Kidney (tissue), 22 donors: ENCODE measurements at places on chromosomes 5 and 9. TPM values are rescaled to one million over a fixed set of nuclear protein-coding genes. Genes with fewer than 3 reads are reported as not detected.
A peak's percentile ranks its signal among the peaks of the same experiment; 100 is the strongest.

Gene NTNG2
- total RNA-seq: 2.2 TPM

- H3K36me3 ChIP-seq: no peaks in the 10 kb centered on the region
- H3K27ac ChIP-seq: no peak overlapping the region
- H3K4me1 ChIP-seq: no peaks in the 10 kb centered on the region
These were observed 38.4 kb upstream of the SMIM15 start for GRCh38 chr5:61200582-61201155.

- H3K27ac ChIP-seq: no peak overlapping the region
- H3K36me3 ChIP-seq: no peaks in the 10 kb centered on the region
- no peak for DNase-seq
- no peak overlapping the region for H3K4me3 ChIP-seq
- no peaks in the 10 kb centered on the region for H3K4me1 ChIP-seq
These were observed 399.2 kb upstream of the GRAMD2B start for GRCh38 chr5:126023994-126024441.

DNA sequence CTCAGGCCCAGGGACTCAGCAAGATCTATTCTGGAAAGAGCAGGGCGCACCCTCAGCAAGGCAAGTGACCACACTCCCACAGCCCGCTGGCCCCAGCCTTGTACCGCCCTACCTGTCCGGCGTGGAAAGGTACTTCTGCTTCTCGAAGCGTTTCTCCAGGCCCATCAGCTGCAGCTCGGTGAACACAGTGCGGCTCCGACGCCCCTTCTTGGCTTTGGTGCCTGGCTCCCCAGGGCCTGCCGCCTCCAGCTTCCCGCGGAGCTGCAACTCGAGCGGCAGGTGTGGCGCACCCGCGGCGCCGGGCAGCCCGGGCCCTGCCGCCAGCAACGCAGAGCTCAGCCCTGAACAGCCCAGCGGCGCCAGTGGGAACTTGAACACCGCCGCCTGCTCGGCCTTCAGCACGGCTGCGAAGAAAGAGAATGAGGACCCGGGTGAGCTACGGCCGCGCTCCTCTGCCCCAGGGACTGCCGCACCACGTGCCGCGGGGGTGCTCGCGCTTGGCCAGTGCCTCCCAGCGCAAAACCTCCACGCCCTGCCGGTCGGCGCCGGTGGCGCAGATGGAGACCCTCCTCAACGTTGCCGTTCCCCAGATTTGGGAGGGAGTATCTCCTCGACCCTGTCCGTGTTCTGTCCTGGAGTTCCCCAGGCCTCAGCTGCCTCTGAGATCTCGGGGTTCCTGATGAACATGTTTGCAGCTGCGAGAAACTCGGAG, 2.2 kb downstream of the BARX1 start:
- DNase-seq: peak; percentile 66
- no peaks in the 10 kb centered on the region for H3K36me3 ChIP-seq
- H3K4me3 ChIP-seq: no peak overlapping the region
- peaks cover 66% of the 10 kb centered on the region for H3K27me3 ChIP-seq

DNA sequence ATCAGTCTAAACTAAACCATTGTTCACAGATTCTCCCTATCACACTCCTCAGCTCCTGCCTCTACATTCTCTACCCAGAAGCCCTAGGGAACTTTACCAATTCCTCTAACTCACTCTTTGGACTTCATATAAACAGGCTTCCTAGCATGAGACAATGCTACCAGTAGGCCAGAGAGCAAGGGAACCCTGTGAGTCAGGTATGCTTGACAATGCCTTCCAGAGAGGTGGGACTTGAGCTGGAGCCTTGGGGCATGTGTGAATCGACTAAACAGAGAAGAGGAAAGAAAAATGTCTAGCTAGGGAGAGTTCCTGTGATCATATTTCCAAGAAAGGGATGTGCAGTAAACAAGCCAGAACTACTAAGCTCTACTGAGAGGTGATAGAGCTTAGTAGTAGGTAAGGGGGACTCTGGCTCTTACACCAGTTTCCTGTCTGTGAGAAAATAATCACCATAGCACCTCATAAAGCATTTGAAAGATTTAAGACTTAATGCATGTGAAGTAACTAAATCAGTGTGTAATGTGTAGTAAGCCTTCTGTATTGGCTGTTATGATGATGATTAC, 6.4 kb upstream of the RFK start:
- DNase-seq: no peak
- no peak overlapping the region for H3K27ac ChIP-seq
- H3K36me3 ChIP-seq: no peaks in the 10 kb centered on the region
- peaks cover under 1% of the 10 kb centered on the region for H3K4me1 ChIP-seq
- H3K4me3 ChIP-seq: no peak overlapping the region

DNA sequence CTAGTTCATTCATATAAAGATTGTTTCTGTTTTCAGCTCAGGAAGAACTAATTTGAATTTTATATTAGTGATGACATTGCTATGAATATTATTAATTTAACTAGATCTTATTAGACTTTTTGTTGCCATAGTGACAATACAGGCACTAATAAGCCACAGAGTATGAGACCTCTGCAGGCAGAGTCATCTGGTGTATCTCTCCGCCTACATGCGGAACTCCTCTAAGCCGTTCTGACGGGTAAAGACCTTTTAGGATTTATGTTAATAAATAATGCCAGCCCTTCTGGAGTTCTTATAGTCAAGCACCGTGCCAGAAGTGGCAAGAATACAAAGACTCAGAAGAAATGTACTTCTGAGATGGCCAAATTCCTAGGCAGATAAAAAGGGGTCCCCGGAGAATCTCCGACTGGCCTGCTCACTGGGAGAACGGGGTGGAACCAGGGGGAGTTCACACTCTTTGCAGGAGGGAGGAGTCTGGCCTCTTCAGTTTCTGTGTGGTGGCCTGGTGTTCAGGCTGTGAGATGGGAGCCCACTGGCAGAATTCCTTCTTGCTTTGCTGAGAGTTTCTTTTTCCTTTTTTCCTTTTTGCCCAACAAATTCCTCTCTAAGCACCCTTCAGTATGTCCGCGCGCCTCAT, 85.1 kb upstream of the IL12B start:
- H3K27ac ChIP-seq: no peak overlapping the region
- H3K27me3 ChIP-seq: no peaks in the 10 kb centered on the region
- no peaks in the 10 kb centered on the region for H3K36me3 ChIP-seq
- no peak overlapping the region for H3K4me3 ChIP-seq
- no peak for DNase-seq

DNA sequence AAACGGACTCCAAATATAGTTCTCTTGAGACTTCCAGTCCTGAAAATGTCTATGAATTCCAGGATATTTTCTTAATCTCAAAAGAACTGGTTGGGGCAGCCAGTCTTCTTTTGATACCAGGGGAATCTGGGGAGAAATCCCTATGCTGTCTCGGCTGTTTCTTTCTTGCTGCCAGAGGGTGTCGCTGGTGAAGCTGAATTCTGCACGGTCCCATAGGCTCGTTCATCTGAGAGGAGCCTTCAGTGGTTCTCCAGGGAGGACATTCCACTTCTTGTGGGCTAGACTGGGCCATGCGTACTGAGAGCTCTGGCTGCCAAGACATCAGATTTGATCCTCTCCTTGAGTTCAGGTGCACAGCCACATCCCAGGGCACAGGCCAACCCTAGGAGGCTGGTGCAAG, 155.0 kb upstream of the CLINT1 start:
- no peak overlapping the region for H3K4me3 ChIP-seq
- no peaks in the 10 kb centered on the region for H3K27me3 ChIP-seq
- H3K36me3 ChIP-seq: no peaks in the 10 kb centered on the region
- no peak for DNase-seq

- no peak overlapping the region for H3K27ac ChIP-seq
- H3K4me1 ChIP-seq: no peaks in the 10 kb centered on the region
- no peaks in the 10 kb centered on the region for H3K36me3 ChIP-seq
- DNase-seq: no peak
- no peaks in the 10 kb centered on the region for H3K27me3 ChIP-seq
These were observed 7.7 kb downstream of the CA9 start for GRCh38 chr9:35681341-35682002.

Gene TLE1
- 52.5 TPM for total RNA-seq

DNA sequence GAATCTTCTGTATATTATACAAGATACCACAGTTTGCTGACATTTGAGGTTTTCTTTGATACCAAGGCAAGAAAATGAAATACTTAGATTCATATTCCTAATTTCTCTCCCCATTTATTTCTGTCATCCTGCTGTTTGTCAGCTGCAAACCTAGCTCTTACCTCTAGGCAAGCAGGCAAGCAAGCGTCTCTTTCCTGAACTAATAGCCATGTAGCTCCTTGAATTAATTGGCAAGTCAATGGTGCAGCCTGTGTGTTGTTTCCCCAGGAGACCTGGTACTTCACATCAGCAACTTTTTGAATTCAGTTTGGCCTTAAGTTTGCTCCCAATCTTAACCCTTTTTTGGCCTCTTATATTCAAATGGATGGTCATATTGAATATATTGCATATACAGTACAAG, 573.6 kb upstream of the ARRDC3 start:
- no peak overlapping the region for H3K27ac ChIP-seq
- H3K27me3 ChIP-seq: no peaks in the 10 kb centered on the region
- H3K36me3 ChIP-seq: no peaks in the 10 kb centered on the region
- no peak for DNase-seq

DNA sequence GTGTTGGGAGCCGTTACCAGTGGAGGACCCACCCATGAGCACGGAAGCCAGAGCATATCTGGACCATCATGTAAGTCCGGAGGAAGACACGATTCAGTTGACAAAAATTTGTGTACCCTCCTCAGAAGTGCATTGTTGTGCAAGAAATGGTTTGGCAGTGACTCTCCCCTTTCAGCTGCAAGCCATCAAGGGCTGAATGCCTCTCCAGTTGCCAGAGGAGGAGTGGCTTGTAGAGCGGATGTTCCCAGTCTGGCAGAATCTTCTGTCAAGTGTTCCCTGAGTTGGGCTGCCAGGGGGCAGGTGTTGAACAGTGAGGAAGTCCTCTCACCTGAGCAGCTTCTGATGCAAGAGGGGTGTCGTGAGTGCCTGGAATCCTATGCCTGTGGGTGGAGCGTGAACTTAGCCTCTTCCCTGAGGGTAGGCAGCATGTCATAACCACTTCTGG, 27.6 kb upstream of the CDKN2AIPNL start:
- H3K4me1 ChIP-seq: no peaks in the 10 kb centered on the region
- H3K4me3 ChIP-seq: no peak overlapping the region
- no peak overlapping the region for H3K27ac ChIP-seq
- no peaks in the 10 kb centered on the region for H3K27me3 ChIP-seq
- no peaks in the 10 kb centered on the region for H3K36me3 ChIP-seq

DNA sequence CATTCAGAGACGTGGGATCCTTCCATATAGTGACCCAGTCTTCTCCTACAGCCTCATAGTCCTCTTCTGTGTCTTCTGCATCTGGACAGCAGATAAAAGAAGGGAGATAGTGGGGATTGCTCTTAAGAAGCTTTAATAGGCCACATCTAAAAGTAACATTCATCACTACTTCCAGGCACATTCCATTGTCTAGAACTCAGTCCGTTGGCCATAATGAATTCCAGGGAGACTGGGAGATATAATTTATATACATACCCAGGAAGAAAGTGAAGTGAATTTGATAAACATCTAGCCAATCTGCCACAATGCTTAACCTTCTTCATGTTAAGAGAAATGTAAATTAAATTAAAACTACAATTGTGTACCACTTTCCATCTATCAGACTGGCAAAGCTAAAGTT, 22.5 kb upstream of the GLIPR2 start:
- no peak for DNase-seq
- no peak overlapping the region for H3K27ac ChIP-seq
- no peaks in the 10 kb centered on the region for H3K4me1 ChIP-seq
- no peak overlapping the region for H3K4me3 ChIP-seq
- H3K36me3 ChIP-seq: no peaks in the 10 kb centered on the region
- H3K27me3 ChIP-seq: no peaks in the 10 kb centered on the region

- H3K4me1 ChIP-seq: no peaks in the 10 kb centered on the region
- H3K27ac ChIP-seq: no peak overlapping the region
- H3K27me3 ChIP-seq: no peaks in the 10 kb centered on the region
- H3K4me3 ChIP-seq: no peak overlapping the region
These were observed 586.3 kb downstream of the BRINP1 start for GRCh38 chr9:118782790-118783463.

GRCh38 chr5:146793709-146794108, 84.8 kb downstream of the PPP2R2B start:
- no peaks in the 10 kb centered on the region for H3K4me1 ChIP-seq
- no peak overlapping the region for H3K27ac ChIP-seq
- DNase-seq: no peak
- no peak overlapping the region for H3K4me3 ChIP-seq
- H3K36me3 ChIP-seq: no peaks in the 10 kb centered on the region

GRCh38 chr9:75824816-75825568, 65.5 kb upstream of the PCSK5 start:
- H3K27me3 ChIP-seq: no peaks in the 10 kb centered on the region
- H3K4me1 ChIP-seq: peaks cover 2% of the 10 kb centered on the region
- no peak for DNase-seq
- no peak overlapping the region for H3K4me3 ChIP-seq
- H3K36me3 ChIP-seq: no peaks in the 10 kb centered on the region

Gene SH3RF2
- total RNA-seq: 4.9 TPM

Gene TRMO
- 20.3 TPM for total RNA-seq

GRCh38 chr5:72878854-72879253, 62.4 kb downstream of the TNPO1 start:
- H3K4me1 ChIP-seq: no peaks in the 10 kb centered on the region
- no peak overlapping the region for H3K27ac ChIP-seq
- H3K27me3 ChIP-seq: no peaks in the 10 kb centered on the region
- no peak for DNase-seq

- peak; percentile 95 for DNase-seq
- H3K4me3 ChIP-seq: peak within 1 kb of the TSS; percentile 54
- no peaks in the 10 kb centered on the region for H3K4me1 ChIP-seq
- no peaks in the 10 kb centered on the region for H3K27me3 ChIP-seq
These were observed at the start of gene GPX8 for GRCh38 chr5:55159763-55160492. Gene GPX8, plus strand, starts transcription at chr5:55160171. Its CDS starts 22 bp downstream, at chr5:55160193.

DNA sequence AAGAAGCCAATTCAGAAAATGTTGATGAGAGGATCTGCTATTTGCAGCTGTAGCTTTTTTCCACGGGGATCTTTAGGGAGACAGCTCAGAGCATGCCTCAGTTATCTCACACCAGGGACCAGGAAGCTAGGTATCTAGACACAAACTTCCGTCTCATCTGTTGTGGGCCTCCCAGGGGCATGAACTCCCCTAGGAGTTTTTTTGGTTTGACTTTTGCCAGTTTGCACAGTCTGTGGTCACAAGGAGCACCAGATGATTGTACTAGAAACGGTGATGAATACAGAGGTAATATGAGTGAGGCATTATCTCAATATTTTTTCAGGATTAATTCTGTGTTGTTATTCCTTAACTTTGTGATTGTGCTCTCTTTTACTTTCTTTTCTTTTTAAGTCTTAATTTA, 533.2 kb upstream of the SEMA6A start:
- H3K4me1 ChIP-seq: no peaks in the 10 kb centered on the region
- DNase-seq: no peak
- H3K4me3 ChIP-seq: no peak overlapping the region
- H3K36me3 ChIP-seq: no peaks in the 10 kb centered on the region
- H3K27me3 ChIP-seq: no peaks in the 10 kb centered on the region

- H3K36me3 ChIP-seq: no peaks in the 10 kb centered on the region
- no peak for DNase-seq
- H3K4me3 ChIP-seq: no peak overlapping the region
- H3K27me3 ChIP-seq: no peaks in the 10 kb centered on the region
- no peaks in the 10 kb centered on the region for H3K4me1 ChIP-seq
- no peak overlapping the region for H3K27ac ChIP-seq
These were observed 8.9 kb downstream of the RECK start for GRCh38 chr9:36045610-36046009.
